ENCODE measurements at places on chromosomes 12 and 14.

DNA sequence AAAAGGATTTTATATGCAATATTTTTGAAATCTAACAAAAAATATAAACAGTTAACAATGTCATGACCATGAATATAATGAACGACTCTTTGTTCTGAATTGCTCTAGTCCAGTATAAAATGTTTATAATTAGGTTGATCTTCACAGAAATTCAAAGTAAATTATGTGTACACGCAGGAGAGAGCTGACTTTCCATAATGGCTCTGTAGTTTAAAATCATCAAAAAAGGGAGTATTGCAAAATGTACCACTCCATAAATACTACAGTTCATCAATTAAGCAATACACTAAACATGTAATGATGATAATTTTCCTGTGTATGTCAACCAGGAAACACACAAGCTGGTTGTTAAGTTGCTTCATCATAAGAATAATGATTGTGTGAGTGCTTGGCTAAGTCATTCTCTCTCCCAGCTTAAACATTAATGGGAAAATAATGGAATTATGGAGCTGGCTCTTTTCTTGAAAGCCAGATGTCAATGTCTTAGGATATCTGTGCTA lies 189.5 kb upstream of the PLEKHG7 start:
- DNase-seq: no peak

- DNase-seq: no peak
These were observed 75.7 kb downstream of the SSPN start for GRCh38 chr12:26271024-26271423.

DNA sequence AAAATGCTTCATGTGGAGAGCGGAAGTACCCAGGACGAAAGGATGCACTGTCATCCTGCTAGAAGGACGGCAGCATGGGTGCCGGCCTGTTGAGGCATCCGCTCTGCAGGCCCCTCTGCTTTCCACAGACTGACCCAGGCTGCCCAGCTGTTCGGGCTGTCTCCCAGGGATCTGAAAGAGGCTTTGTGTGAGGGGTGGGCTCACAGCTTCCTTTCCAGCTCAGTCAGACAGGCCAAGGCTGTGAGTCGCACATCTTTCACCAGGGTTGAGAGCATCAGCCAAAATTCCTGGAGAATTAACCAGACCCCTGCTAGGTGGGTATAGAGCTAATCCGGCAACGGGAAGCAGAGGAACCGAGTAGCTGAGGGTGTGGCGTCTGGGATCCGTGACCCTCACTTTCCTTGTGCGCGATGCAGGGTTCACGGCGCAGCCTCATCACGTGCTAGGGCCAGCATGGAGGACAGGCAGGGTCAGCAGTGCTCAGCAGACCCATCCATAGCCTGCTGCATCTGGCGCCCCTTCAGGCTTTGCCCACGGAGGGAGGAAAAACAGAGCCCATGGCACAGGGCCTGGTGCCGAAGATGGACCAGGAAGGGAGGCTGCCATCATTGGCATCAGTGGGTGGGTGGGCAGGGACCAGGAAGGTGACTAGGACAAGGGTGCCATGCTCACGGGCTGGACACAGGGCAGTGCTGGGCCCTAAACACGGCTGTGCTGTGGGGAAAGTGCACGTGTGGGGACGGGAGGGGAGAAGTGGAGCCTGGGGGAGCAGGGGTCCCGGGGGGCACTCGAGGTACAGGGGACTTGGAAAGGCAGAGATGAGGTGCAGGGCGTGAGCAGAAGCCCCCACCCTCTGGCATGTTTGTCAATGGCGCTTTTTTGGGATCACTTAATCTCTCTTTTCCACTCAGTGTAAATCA lies 9.2 kb upstream of the SIVA1 start:
- no peak for DNase-seq

DNA sequence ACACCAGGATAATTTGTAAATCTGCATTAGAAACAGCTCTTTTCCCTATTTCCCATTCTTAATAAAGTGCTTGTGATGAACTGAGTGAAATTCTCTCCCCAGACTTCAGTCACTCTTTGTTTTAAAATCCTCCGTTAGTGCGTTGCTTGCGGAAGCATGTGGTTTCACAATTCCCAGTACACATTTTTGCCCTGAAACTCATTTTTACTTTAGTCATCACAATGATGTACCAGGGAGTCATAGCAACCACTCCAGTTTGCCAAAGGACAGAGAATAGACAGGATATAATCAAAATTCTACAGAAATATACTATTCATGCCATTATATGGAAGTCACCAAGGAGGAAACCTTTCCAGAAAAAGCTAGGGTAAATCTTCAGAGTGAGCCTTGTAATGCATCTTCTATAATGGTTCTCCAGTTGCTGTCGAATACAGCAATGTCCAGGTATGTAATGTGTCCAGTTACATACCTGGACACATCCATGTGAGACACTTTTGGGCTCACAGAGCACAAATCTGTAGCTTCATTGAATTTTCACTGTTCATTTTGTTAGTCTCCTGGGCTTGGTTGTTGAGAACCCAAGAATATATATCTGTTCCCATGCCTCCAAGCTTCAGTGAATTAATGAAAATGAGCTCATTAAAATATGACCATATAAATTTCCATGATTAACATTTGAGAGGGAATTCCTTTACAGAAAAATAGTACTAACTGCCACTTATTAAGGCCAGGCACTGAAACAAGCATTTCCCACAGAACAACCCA lies 57.8 kb downstream of the GPR135 start:
- DNase-seq: no peak

DNA sequence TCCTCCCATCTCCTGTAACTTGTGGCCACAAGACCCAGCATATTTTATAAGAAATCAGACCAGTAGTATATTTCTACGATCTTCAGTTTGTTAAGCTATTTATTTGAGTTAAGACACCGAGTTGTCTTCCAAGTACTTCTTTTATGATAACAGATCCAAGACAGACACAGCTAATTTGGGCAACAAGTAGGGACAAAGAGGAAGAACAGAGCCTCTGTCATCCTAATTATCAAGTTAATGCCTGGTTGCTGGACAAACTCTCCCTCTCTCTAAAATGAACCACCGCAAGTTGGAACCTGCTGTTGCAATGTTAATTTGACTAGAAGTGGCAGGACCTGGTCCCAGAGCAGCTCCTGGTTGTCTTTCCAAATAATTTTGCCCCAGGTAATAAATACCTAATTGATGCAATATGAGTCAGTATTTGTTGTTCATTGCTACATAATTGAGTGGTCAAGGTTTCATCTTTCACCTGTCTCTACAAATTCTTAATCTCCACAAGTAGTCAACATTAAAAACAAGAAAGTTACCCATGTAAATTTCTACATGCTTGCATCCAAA lies 323.7 kb downstream of the PAWR start:
- DNase-seq: no peak

DNA sequence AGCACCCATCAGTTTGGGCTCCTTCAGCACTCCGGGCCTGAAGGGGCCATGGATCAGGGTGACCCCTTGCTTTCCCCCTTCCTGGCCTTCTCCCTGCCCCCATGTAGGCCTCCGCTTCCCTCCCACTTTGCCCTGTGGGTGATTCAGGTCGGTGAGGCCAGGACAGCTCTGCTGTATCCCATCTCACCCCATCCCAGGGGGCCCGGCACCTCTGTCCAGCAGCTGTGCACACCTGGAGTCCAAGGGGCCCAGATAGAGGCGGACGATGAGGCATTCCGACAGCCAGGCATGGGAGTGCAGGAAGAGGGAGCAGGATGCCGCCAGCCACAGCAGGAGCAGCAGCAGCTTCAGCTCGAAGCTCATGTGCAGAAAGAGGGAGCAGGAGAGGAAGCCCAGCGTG lies 11.4 kb downstream of the LTB4R start:
- DNase-seq: no peak

- DNase-seq: no peak
These were observed 14.2 kb upstream of the TAS2R43 start for GRCh38 chr12:11106288-11106687.
